Immature natural killer cell (primary cell): ENCODE measurements at places on chromosomes 3 and 15.

GRCh38 chr15:70217226-70218160, 119.8 kb upstream of the TLE3 start:
- no peak for DNase-seq

GRCh38 chr3:130783629-130784028, 37.0 kb upstream of the PIK3R4 start:
- no peak for DNase-seq

GRCh38 chr3:53242642-53243041, 13.2 kb downstream of the TKT start:
- DNase-seq, result no peak

GRCh38 chr15:94524565-94524964, 293.2 kb downstream of the MCTP2 start:
- DNase-seq, result no peak

DNA sequence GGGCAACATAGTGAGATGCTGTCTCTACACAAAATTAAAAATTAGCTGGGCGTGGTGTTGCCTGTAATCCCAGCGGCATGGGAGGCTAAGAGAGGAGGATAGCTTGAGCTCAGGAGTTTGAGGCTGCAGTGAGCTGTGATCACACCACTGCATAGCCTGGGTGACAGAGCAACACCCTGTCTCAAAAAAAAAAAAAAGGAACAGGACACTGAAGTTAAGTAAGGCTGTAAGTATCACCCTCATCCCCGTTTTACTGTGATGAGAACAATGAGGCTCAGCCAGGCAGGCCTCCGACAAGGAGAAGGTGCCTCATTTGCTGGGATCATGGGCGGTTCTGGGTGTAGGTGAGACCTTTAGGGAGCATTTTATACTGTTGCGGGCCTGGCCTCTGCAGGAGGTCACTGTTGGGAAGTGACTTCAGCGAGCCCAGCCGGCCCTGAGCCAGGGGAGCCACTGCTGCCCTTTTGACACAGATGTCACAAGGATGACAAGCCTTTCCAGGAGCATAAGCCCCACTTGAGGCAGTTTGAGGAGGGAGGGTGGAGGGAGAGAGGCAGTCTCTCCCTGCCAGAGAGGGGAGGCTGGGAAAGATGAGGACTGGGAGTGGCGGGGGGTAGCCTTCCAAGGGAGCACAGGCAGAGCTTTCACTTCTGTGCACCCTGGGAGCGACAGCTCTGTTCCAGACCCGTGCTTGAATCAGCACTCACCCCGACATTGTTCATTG, 30.8 kb downstream of the IRAK2 start:
- no peak for DNase-seq

GRCh38 chr3:58422756-58423325, 10.8 kb downstream of the PDHB start:
- no peak for DNase-seq

GRCh38 chr3:13389378-13389777, 30.7 kb downstream of the NUP210 start:
- no peak for DNase-seq

DNA sequence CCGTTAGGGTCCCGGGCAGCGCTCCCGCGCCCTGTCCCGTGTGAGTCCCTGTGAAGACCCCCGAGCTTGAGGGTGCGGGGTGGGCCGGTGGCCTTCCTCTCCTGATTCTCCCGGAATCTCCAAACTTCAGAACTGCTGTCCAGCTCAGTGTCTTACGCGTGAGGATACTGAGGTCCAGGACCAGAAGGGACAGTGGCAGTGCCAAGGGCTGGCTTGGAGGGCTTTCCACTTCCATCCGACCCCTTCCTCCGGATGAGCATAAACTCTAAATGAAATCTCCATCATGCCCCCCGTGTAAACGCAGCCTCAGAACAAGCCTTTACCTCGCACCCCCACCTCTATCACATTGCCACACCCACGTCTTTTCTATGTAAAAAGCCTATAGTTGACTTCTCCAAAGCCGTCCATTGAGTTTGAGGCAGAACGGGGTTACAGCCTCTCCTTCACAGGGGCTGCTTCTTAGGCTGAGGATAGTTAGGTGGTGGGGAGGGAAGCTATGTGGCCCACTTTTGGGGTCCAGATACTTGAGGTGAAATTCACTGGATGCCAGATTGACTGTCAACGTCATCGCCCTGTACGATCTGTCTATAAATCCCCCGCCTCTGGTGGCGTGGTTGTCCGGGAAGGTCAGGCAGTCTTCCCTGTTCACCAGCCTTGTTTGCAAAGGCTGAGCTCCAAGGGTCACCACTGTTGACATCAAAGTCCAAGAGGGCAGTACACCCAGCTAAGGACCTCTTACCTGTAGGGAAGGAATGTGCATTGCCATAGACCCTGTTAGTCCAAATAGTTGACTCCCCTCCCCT, 1.1 kb downstream of the EDEM1 start:
- DNase-seq, result no peak

GRCh38 chr15:77625376-77625775, 7.3 kb downstream of the LINGO1 start:
- DNase-seq, result no peak

DNA sequence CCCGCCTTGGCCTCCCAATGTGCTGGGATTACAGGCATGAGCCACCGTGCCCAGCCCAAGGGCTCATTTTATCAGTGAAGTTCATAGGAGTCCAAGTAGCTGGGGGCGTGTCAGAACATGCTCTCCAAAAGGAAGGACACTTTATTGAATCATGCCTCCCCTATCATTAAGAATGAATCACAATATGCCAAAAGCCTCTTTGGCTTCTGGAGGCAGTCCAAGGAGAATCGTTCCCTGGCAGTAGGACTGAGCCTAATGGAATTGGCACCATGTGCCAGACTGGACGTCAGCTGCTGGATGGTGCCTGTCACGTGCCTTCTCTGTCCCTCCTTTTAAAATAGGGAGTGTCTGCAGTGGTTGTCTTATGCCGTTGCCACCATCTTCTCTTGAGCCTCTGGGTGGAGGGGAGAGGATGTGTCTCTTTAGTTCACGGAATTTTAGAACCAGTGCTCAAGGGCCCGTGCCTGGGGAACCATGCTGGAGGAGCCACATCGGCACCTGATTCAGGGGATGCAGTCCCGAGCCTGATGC, 234.7 kb upstream of the LYSMD4 start:
- DNase-seq, result no peak

- DNase-seq, result no peak
Observed at GRCh38 chr3:196643761-196644160, 4.3 kb downstream of the NRROS start.

GRCh38 chr3:69747511-69748258, 8.4 kb downstream of the MITF start:
- DNase-seq, result no peak

DNA sequence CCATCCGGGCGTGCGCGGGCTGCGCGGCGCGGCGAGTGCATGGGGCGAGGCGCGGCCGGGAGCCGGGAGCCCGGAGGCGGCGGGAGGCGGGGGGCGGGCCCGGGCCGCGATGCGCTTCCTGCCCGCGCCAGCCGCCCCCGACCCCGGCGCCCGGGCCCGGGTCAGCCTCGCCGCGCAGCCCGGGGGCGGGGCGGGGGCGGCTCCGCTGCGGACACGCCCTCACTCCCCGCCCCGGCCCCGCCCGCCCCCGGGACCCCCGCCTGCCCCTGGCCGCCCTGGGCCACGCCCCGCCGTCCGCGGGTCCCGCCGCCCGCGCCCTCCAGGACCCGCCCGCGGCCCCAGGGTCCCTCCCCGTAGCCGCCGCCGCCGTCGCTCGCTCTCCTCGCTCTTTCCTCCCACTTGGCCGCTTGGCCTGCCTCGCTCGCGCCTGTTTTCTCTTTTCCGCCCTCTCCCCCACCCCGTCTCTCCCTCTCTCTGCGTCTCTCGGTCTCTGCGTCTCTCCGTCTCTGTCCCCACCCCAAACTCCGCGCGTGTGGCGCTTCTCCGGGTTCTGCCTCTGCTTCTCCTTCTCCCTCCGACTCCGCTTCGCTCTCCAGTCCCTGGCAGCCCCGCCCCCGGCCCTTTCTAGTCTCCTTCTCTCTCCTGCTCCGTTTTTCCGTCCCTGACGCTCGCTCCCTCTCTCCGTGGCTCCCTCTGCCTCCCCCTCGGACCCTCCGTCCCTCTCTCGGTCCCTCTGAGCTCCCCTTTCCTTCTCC, at the start of gene PLXND1:
Gene PLXND1, minus strand, starts transcription at position 41 of the 755 bp plus-strand sequence. Its CDS starts 37 bp downstream, at position 4.
- peak; percentile 70 for DNase-seq

DNA sequence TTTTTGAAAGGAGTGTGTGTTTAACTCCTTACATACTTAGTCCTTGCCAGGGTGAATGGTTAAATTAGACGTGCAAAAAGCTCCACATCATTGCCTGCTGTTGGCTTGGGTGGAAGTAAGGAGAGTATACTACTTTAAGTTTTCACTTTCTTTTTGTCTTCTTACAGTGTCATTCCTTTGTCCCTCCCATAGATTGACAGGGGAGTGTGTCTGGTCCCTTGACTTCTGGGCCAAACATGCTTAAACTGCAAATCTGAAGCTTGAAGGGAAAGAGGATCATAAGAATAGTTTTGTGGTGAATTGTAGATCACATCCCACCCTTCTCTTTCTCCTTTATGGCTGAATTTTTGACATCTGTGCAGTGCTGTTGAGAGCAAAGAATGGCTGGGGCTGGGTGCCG, 355.8 kb upstream of the C2CD4B start:
- DNase-seq, result no peak
